Pancreas (tissue), 10 donors: ENCODE measurements at places on chromosomes 6 and 20.

DNA sequence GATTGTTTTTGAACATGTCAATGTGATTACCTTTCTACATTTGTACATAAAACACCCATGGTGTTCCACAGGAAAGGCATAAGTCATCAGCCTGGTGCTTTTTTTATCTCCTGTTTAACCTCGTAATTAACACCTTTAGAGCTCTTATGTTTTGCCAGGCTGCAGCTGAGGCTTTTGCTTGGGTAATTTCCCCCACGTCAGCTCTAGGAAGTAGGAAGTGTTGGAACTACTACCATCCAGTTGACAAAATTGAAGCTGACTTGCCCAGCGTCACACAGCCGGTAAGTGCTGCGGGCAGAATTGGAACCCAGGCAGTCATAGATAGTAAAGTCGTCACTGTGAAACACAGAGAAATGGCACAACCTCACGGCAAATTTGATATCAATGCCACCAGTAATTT, 86.6 kb upstream of the BMP2 start:
- no peaks in the 10 kb centered on the region for H3K27me3 ChIP-seq
- no peaks in the 10 kb centered on the region for H3K4me1 ChIP-seq
- H3K4me3 ChIP-seq, result no peak overlapping the region
- DNase-seq, result no peak

DNA sequence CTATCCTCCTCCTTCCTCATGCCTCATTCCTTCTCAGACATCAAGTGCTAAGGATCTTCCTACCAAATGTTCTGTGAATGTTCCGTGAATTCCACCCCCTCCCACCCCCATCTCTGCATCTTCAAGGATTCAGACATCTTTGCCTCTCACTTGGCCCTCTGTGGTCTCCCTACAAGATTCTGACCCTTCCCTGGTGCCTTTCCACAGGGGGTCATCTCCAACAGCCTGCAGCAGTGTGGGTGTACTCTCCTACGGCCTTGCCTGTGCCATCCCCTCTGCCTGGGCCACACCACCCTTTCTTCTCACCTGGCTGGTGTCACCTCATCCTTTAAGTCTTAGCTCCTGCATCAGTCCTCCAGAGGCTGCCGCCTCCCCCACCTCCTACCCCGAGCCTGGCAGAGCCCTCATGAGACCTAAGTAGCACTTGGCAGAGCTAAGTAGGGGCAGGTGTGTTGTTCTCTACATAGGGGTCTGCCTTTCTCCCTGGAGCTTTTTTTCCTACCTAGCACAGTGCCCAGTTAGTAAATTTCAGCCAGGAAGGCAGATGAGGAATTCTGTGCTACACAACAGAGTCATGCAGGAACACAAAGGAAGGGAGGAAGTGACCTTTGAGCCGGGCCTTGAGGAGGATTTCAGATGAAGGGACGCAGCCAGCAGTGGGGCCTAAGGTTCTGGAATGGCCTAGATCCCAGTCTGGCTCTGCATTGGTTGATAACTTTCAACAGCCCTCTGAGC, 43.1 kb downstream of the TM9SF4 start:
- H3K36me3 ChIP-seq, result no peaks in the 10 kb centered on the region
- no peak overlapping the region for H3K27ac ChIP-seq
- H3K4me3 ChIP-seq, result no peak overlapping the region
- H3K27me3 ChIP-seq, result no peaks in the 10 kb centered on the region
- H3K4me1 ChIP-seq, result no peaks in the 10 kb centered on the region

GRCh38 chr6:18328070-18328469, 59.1 kb upstream of the RNF144B start:
- DNase-seq, result no peak
- no peak overlapping the region for H3K4me3 ChIP-seq
- H3K36me3 ChIP-seq, result no peaks in the 10 kb centered on the region
- H3K4me1 ChIP-seq, result no peaks in the 10 kb centered on the region
- H3K27ac ChIP-seq, result peak overlapping the region; percentile 33

DNA sequence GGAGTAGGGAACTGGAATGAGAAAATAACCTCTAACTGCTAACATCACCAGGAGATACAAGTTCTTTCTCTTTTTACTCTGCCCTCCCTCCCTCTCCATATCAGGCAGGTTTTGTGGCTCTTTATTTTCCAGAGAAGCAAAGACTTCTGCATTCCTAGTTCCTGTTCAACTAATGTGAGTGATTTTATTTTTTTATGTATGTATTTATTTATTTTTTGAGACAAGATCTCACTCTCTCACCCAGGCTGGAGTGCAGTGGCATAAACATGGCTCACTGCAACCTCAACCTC, 6.0 kb upstream of the IER3 start:
- no peak for DNase-seq
- no peaks in the 10 kb centered on the region for H3K36me3 ChIP-seq
- H3K4me3 ChIP-seq, result no peak overlapping the region
- peak overlapping the region; percentile 94 for H3K27ac ChIP-seq

GRCh38 chr20:16654858-16655535, 74.8 kb upstream of the SNRPB2 start:
- no peaks in the 10 kb centered on the region for H3K4me1 ChIP-seq
- DNase-seq, result no peak
- H3K27ac ChIP-seq, result no peak overlapping the region
- no peaks in the 10 kb centered on the region for H3K27me3 ChIP-seq
- H3K4me3 ChIP-seq, result no peak overlapping the region

DNA sequence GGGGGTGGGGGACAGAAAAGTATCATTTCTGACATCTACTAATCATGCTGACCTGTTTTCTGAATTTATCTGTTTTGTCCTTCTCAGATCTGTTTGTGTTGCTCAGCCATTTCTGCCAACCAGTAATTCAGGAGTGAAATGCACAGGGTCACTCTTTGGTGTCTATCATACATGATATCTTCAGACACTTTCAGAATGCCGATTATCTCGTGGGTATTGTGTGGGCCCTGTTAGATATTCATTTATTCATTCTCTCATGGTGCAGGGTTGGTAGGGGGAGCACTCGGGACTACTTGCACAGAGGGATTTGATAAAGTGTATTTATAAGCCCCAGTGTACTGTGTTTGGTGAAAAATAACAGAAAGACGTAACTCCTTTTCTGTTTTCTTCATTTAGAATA, 101.2 kb upstream of the CITED2 start:
- DNase-seq, result no peak
- H3K27ac ChIP-seq, result no peak overlapping the region
- no peaks in the 10 kb centered on the region for H3K27me3 ChIP-seq

DNA sequence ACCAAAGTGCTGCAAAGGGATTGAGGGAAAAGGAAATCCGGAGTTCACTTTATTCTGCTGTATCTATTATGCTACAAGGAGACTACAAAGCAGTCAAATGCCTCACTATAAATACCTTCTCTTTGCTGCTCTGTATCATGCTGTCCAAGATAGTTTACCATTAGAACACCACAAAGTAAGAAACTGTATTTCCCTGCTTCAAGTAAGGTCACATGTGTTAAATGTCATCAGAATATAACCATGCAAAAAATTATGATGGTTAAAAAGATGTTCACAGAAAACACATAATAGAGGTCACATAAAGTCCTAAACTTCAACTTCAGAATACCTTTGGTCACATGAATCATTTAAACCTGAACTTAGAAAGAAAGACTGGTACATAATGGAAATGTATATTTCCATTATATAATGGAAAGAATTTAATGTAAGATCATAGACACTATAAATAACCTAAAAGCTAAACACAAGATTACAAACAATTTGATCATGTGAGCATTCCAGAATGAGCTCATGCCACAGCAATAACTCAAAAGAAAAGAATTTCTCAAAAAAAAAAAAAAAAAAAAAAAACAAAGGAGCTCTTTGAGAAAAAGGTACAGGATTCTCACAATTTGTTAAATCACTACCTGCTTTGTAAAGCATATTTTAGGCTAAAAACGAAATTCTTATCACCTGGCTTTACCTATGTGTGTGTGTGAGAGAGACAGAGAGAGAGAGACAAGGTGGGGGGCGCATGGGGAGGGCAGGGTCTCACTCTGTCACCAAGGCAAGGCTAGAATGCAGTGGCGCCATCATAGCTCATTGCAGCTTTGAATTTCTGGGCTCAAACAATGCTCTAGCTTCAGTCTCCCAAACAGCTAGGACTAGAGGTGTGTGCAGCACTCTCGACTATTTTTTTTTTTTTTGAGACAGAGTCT, 58.7 kb downstream of the KIF13A start:
- no peak overlapping the region for H3K4me3 ChIP-seq
- no peak for DNase-seq
